ENCODE measurements at places on chromosomes 4 and X.
A peak's percentile ranks its signal among the peaks of the same experiment; 100 is the strongest.

- no peak for DNase-seq
Observed at GRCh38 chr4:39758176-39758575, 60.2 kb downstream of the UBE2K start.

DNA sequence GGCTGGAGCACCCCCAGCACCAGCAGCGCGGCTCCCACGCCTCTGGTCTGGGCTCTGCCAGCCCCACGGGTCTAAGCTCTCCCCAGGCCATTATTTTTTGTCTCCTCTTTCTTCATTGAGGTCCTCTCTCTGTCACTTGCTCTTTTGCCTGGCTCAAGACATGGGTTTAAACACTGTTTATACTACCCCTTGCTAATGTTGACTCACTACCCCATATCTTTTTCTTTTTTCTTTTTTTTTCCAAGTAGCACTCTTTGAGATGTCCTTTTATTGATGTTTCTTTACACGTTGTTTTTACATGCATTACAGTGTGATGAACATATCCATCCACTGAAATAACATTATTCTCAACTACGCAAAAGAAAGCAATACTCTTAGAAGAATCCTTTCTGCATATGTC, 1.7 kb upstream of the ERVMER34-1 start:
- DNase-seq: no peak

- no peak for DNase-seq
Observed at GRCh38 chr4:925771-926500, 6.2 kb downstream of the GAK start.

DNA sequence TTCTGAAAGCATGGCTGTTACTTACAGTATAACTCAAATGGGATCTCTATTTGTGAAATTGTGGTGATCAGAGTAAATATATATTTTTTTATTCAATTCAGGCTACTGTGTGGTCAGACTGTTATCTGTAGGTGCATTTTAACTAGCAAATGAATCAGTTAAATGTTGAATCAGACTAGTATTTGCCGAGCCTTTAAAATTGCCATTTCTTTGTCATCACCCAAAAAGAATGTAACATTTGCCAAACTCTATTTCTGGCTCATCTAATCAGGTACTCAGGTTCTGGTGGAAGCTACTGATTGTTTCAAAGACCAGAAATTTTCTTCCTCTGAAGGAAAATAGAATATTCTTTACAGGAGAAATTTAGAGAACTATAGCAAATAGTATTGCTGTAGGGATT, 1.8 kb upstream of the NAA15 start:
- no peak for DNase-seq

DNA sequence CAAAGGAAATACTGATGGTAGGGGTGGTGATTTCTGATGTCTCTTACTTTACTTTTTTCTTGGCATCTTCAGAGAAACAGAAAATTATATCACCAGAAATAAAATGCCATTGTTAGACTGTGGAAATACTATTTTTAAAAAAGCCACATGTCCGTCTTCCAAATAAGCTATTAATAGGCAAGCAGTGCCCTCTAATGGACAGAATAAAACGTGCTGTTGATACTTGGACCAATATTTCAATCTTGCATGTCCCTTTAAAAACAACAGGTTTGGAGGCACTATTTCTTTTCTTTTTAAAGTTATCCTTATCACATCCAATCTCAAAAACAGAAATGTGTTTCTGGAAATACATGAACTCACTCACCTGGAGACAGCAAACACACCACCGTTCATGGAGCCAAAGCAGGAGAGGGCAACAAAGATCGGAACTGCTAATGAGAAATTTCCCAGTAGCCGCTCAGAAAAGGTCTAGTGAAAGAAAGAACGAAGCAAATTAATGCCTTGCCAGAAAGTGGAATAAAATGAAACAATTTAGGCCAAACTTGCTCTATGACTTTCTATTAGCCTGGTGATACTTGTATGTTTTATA, 59.2 kb downstream of the SLC7A11 start:
- DNase-seq: peak; percentile 70

DNA sequence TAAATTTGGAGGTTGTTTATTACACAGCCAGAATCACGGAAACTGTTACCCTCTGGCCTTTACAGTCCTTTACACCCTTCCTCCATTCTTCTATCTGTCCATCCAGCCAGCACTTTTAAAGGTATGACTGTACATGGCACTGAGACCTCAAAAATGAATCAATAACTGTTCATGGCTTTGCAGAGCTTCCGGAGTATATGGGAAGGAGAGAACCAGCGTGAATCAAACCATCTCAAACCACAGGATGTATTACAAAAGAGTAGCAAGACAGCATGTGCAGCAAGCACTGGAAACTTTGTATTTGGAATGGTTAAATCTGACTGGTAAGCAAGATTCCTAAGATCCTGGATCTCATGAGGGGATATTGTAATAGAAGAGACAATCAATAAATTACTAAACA, 228.5 kb upstream of the CASK start:
- no peak for DNase-seq

DNA sequence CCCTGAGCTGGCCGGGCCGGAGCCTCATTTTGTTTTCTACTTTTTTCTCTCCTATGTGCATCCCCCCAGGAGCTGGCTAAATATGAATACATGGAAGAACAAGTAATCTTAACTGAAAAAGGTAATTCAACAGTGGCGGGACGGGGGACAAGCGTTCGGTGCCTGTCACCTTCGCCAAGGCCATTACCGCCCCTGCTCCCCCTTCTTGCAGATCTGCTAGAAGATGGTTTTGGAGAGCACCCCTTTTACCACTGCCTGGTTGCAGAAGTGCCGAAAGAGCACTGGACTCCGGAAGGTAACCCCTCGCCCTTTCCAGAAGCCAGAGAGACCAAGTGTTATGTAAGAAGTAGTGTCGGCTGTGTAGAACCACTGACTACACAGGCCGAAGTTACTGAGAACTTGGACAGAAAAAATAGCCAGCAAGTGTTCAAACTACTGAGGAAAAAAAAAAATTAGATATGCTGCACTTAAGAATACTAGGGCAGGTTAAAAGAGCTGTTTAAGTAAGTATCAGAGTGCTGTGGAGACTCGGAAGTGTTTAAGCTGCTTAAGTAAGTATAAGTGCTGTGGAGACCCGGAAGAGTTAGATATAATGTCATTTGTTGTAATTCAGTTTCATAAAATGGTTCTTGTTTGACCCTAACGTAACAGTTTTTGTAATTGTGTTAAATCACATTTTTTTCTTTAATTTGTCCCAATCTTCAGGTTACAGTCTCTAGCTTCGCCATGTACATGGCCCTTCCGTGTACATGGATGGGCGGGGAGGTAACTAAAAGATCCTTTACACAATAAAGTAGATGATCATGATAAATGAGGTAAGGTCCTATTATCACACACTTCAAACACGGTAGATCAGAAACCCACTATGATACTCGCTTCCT, 856 bp downstream of the SAT1 start:
- DNase-seq: no peak
